ENCODE measurements at places on chromosomes 13 and 19. TPM values are rescaled to one million over a fixed set of nuclear protein-coding genes. Genes with fewer than 3 reads are reported as not detected.

Gene SIGLEC12
- total RNA-seq = not detected

Gene PPAN
- 22.8 TPM for total RNA-seq

Gene ZNF433
- total RNA-seq = 1.4 TPM

Gene GPC6
- under 0.01 TPM for total RNA-seq

Gene ZNF699
- total RNA-seq = 6.9 TPM

Data from dermis lymphatic vessel endothelial cell (primary cell).